Stimulated activated CD8-positive, alpha-beta memory T cell treated with anti-CD3 and anti-CD28 coated beads, Interleukin-2, amount 100 ng/mL, for 1 hour (primary cell): ENCODE measurements at places on chromosomes 2 and 18.

DNA sequence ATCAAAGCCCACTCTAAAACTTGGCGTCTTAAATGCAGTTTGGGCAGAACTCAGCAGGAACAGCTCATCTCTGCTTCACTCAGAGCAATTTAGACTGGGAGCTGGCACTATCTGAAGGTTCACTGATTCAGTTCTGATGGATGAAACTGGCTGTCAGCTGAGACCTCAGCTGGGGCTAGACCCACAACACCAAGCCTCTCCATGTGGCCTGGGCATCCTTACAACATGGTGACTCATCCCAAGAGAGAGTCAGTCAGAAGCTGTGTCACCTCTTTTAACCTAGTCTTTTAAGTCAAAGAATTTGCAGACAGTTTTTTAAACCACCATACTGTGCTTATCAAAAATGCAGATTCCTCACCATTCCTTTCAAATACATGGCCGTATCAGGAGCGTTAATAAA is 62.6 kb upstream of the ZNF397 start:
- no peak for DNase-seq

DNA sequence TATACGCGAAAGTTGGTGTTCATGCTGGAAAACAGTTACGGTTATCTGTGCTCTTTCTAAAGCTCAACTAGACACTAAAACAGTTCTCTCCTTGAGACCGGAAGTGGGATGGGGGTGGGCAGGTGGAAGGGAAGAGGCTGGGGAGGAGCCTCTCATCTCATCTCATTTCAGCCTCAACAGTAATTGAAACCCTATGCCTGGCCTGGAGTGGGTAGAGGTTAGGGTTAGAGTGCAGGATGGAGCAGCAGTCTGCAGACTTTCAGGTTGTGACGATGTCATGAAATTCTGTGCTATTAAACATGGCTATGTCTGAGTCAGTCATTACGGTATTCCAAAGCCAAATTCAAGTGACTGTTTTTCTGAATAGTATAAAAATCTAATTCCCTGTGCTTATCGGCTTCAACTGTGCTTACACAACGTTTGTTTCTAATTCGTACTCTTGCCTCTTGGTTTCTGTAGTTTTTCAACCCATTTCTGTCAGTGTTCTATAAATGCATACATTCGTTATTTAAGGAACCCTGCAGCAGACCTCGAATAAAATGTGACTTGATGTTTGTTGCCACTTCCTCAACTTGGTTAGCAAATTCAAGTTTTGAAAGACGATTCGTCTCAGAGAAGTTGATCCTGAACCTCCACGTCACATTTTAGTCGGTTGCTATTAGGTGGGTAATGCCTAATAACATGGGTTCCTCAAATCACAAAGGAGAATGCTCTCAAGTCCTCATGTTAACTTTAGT is 75.8 kb upstream of the TCF7L1 start:
- DNase-seq = no peak

GRCh38 chr2:46135958-46136357 is 161.2 kb upstream of the EPAS1 start:
- DNase-seq = no peak

- no peak for DNase-seq
These were observed 101.2 kb downstream of the ZNF236 start for GRCh38 chr18:76923485-76924085.
